Stimulated activated CD4-positive, alpha-beta T cell treated with anti-CD3 and anti-CD28 coated beads, Interleukin-1b, Interleukin-23, amount 100 ng/mL, for 1 hour (primary cell): ENCODE measurements at places on chromosomes 5 and 9.
A peak's percentile ranks its signal among the peaks of the same experiment; 100 is the strongest.

DNA sequence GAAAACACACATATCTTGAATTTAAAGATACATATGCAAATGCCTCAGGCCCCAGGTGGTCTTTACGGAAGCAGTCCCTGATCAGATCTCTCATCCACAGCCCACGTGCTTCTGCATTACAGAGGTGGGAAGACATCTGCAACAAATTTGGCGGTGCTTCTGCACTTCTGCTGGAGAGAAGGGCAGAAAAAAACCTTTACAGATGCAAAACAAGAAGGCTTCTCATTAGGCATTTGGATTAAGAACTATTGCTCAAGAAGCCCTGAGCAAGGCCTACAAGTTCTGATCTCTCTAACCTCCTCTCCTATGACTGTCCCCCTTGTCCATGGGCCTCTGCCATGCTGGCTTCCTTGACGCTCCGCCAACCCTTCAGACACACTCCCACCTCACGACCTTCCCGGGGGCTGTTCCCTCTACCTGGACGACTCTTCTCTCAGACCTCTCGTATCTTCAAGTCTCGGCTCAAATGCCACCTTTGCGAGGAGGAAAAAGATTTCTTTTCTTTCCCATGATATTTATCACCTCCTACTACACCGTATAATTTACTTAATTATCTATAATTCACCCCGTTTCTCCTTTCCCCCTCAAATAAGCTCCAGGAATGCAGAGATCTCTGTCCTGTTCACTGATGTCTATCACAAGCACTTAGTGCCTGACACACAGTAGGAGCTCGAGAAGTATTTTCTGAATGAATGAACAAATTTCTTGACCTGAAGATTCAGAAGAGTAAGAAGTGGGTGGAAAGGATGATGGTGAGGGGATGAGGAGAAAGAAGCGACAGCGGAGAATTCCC lies 1.1 kb downstream of the MTMR12 start:
- no peak for DNase-seq

GRCh38 chr5:116788851-116789403 lies 214.3 kb upstream of the SEMA6A start:
- DNase-seq: no peak

DNA sequence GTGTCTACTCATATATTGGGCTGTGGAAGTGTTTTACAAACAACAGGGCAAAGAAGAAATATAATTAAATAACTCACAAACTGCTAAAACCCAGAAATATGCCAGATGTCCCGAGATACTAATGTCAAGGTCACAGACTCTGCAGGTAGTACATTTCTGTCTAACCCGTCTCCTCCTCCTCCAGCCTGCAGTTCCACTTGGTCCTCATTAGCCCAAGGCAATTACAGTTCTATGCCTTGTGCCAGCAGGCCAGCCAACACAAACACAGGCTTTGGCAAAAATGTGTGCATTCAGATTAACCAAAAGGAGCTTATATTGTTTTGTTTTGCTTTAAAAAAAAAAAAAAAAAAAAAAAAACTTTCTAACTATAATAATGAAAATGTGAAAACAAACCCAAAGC lies 148.8 kb downstream of the MYO10 start:
- DNase-seq: no peak

DNA sequence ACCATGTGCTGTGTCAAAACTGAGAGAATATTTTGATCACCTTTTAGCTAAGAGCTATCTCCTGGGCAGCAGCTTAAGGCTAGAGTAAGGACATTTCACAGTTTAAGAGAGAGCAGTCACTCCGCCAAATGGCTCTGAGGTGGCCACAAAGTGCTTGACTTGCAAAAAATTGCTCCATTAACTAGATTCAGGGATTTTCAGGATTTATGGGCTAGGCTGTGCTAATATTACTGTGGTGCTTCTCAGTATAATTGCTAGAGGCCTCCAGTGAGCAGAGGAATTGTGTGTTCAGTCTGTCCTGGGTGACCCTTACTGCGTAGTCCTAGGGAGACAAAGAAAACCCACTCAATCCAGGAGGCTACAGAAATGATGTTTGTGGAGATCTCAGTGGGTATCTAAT lies 65.2 kb downstream of the PALM2AKAP2 start:
- no peak for DNase-seq

DNA sequence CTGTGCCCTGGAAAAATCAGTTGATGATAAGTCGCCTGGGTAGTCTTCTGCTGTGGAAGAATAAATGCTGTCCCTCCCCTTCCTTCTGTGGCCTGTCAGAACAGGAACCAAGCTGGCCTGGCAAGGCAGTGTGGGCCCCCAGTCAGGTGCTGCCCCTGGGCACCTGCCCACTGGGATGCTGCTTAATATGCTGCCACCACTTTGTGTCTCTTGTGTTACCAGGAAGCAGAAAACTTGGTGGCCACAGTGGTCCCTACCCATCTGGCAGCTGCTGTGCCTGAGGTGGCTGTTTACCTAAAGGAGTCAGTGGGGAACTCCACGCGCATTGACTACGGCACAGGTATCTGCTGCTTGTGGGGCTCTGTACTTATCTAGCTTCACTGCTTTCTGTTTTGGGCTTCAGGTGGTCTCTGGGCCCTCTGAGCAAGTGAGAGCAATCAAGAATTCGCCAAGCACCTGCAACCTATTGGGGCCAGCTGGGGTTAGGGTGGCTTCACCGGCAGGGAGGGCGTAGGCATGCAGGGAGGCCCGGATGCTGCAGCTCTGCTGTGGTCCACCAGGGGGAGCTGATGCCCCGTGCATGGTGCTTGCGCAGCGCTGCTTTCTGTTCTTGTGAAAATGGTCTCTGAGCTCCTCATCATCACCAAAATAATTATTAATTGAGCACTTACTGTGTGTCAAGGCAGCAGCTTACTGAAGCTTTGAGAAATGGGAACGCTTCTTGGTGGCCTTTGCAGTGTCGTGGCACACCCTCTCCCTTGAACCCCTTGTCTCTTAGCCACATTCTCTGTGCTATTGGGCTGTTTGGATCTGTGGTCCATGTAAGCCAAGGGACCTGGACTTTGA lies 20.3 kb downstream of the PTPA start:
- peak; percentile 77 for DNase-seq

DNA sequence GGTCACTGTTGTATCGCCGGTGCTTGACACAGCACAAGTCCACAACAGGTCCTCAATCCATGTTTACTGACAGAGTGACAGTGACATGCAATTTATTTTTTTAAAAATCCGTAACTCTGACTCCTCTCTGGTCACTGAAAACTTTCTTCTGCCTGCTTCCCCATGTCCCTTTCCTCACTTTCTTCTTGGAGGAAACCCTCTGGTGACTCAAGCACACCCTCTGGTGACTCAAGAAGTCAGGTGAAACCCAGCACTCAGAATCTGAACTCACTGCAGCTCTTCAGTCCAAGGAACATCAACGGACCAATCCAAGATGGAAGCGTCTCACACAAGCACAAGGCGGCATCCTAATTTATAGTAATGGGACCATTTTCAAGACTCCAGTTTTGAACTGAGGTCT lies 245.9 kb downstream of the FSTL4 start:
- DNase-seq: no peak

GRCh38 chr9:121360601-121361374 lies 9.3 kb downstream of the STOM start:
- DNase-seq: no peak

GRCh38 chr5:137688210-137688840 lies 47.6 kb downstream of the KLHL3 start:
- no peak for DNase-seq

DNA sequence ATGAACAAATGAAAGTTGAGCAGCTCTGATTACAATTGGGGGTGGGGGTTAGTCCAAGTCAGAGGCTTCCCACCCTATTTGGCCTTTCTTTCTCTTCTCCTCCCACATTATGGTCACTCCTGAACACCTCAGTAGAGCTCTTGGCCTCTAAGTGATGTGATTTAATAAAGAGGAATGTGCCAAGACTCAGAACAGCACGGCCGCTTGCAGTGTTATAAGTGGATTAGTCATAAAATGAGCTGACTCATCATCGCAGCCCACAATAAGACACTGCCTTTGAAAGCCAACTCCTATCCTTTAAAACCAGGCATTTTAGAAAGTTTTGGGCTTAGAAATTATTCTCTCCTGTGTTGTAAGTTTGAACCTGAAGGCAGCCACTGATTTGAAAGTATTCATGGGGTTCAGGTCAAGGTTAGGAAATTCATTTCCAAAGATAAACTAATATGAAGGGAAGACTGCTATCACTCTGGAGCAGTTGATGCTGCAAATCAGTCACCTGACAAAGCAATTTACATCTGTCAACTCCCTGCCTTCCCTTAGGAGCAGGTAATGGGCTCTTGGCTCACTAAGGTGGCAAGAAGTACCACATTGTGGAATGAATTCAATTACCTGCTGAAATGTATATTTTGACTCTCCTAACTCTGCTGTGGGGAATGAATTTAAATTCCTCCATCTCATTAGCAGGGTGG lies 283.6 kb upstream of the NMUR2 start:
- no peak for DNase-seq

DNA sequence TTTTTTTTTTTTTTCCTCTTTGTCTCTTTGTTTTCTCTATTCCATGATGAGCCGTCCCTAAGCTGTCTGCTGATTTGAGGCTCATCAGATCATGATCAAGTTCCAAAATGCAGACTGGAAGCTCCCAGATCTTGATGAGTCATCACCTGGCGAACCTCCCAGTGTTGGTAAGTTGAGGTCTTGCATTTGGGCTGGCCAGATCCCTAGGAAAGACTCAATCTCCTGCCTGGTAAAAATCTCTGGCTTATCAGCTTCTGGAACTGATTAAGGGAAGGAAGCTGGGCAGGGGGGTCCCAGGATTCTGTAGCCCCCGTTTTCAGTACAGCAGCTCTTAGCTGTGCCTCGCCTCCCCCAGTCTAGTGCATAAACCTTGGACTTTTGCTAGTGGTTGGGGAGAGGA lies 69.0 kb downstream of the TSPAN17 start:
- DNase-seq: no peak

GRCh38 chr9:4069457-4070153 lies 230.3 kb downstream of the GLIS3 start:
- DNase-seq: no peak

GRCh38 chr9:91429501-91429900 lies 5.9 kb upstream of the NFIL3 start:
- DNase-seq: no peak

DNA sequence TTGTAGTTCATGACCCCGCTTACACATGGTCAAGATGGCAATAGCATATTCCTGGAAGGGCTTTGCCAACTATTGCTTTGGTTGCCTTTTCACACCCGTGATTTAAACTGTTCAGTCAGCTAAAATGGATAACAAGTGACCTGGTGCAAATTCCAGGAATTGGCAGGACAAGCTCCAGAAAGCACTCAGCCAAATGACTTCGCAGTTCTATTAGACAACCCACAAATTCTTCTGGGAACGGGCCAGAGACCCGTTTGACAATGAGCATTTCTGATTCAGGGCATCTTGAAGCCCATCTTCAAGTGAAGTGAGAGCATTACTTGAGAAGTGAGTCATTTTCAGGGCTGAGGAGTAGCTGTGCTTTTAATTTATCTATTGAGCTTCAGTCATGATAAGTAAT lies 165.0 kb downstream of the DROSHA start:
- no peak for DNase-seq

- DNase-seq: no peak
Measured at GRCh38 chr9:16252616-16253015, 617.9 kb downstream of the BNC2 start.

- no peak for DNase-seq
Measured at GRCh38 chr9:38112049-38112448, 43.0 kb upstream of the SHB start.

DNA sequence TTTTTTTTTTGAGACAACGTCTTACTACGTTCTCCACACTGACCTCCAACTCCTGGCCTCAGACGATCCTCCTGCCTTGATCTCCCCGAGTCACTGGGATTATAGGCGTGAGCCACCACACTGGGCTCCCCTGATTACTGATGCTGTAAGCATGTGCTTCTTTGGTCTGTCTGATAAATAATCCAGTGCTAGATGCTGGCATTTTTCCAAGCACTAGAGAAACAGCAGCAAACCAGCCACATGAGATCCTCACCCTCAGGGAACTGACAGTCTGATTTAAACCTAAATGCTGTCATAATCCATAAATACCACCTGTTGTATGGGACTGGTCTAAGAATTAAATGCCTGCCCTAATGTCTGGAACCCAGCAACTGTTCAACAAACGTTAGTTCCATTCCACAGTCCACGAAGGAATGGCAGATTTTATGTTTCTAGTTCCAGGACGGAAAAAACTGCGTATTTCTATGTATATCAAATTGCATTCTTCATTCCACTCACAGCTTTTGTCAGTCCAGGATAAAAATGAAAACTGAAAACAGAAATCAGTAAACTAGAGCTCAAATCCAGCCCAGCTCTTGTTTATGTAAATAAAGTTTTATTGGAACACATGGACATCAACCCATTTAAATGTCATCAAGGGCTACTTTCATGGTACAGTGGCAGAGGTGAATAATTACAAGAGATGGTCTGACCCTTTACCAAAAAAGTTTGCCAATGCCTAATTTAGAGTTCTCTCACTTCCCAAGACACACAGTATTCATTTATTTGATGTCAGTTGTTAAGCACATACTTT lies 20.1 kb downstream of the SLC35D2 start:
- DNase-seq: no peak

GRCh38 chr5:148336704-148337435 lies 1.5 kb downstream of the SPINK9 start:
- no peak for DNase-seq

GRCh38 chr5:114369680-114370417 lies 8.0 kb downstream of the KCNN2 start:
- DNase-seq: no peak

- no peak for DNase-seq
Measured at GRCh38 chr9:29866556-29866955, 2293.3 kb upstream of the C9orf72 start.

DNA sequence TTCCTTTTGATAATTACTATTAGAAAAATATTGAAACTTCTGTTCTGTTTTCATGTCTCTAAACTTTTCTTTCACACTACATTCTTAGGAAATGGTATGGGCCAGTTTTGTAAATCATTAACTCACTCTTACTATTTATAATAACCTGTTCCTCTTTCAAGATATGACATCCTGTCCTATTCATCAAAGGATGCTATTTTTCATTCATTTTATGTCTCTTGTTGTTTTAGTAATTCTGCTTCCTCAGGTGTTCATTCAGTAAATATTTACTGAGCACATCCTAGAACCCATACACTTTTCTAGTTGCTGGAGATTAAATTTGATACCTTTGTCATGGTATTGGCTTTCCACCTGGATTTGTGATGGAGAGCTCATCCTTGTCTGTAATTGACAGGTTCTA lies 58.0 kb downstream of the GDA start:
- no peak for DNase-seq

- no peak for DNase-seq
Measured at GRCh38 chr5:172906888-172907287, 52.3 kb upstream of the RPL26L1 start.

- DNase-seq: no peak
Measured at GRCh38 chr5:10858307-10858706, 97.3 kb upstream of the DAP start.

- DNase-seq: no peak
Measured at GRCh38 chr5:7515284-7515914, 119.5 kb downstream of the ADCY2 start.

GRCh38 chr5:167993771-167994170 lies 297.7 kb upstream of the WWC1 start:
- DNase-seq: no peak

GRCh38 chr9:83980395-83981125 lies at the start of gene RMI1:
Gene RMI1, plus strand, starts transcription at chr9:83980805. Its CDS starts 20,182 bp downstream, at chr9:84000987.
- DNase-seq: peak; percentile 99

GRCh38 chr5:72305194-72306142 lies 14.6 kb downstream of the MRPS27 start:
- DNase-seq: no peak
